ENCODE measurements at places on chromosomes 7 and 10. TPM values are rescaled to one million over a fixed set of nuclear protein-coding genes. Genes with fewer than 3 reads are reported as not detected.

DNA sequence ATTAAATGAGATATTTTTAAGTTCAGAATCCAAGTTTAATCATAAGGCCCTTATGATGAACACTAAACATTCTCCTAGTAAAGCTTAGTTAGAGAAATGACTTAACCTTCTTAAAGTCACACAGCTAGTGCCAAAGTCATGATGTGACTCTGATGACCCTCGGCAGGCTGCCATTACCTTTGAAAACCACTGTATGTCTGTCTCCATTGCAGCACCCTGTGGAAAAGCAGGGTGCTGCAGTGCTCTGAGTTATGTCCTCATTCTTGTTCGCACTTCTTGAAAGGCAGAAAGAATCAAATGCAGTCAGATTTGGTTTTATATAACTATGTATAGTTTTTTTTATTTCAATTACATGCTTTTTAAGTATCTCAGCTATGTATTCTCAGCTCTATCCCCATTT is 105.0 kb downstream of the PHTF2 start:
- no peak for DNase-seq

GRCh38 chr10:103917302-103918052 is 507 bp downstream of the STN1 start:
- DNase-seq, result peak; percentile 18

- DNase-seq, result peak; percentile 23
Measured at GRCh38 chr7:94303695-94304094, 91.0 kb upstream of the COL1A2 start.

Gene MGAM2
- not detected for total RNA-seq

DNA sequence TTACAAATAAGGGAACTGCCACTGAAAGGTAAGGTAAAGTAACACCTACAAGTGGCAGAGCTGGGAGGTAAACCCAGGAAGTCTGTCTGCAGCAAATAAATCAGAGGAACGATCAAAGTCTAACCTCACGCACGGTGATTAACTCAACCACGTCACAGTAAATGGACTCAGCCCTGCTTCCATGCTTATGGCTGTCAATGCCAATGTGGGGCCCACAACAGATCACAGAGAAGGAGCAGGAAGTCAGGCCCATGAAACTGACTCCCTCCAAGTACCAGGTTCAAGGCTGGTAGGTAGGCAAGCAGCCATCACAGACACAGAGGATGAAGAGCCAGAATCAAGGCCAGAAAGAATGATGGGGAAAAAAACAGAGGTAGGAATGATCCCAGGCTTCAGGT is 38.0 kb upstream of the ACSL5 start:
- DNase-seq, result no peak

- DNase-seq, result no peak
Measured at GRCh38 chr10:11335167-11335652, 276.2 kb downstream of the USP6NL start.

GRCh38 chr7:4707217-4707741 is 25.2 kb downstream of the FOXK1 start:
- no peak for DNase-seq

Gene HABP2
- total RNA-seq, result not detected

DNA sequence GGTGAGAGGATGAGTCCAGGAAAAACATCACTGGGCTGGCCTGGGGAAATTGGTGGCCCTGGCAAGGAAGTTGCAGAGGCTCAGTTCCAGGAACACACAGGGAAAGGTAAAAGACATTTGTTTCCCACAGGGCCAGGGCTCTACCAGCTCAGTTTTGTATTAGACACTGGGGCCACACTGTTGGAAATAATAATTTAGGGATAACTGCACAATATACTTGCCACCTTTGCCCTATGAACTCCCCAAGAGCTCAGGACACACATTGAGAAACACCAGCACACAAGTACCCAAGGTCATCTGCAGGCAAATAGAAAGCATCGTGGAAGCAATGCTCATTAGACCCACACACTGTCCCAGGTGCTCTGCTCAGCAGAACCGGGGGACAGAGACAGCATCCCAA is 617.6 kb downstream of the PTPRN2 start:
- DNase-seq, result no peak

Gene RNF148
- total RNA-seq, result not detected

DNA sequence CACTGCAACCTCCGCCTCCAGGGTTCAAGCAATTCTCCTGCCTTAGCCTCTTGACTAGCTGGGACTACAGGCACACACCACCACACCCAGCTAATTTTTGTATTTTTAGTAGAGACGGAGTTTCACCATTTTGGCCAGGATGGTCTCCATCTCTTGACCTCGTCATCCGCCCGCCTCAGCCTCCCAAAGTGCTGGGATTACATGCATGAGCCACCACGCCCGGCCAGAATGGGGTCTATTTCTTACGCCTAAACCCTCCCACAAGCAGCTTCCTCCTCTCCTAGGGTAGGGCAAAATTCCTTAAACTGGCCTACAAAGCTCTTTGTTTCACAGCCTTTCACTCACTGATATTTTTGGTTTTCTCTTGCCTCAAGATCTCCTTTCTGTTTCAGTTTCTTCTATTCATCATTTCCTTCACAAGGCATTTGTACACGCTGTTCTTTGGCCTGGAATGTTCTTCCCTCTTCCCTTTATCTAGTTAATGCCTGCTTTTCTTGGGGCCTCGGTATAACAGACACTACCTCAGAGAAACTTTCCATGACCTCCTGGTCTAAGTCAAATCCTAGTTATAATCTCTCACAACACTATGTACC is 6.7 kb downstream of the CPEB3 start:
- no peak for DNase-seq

GRCh38 chr10:68067508-68067907 is 7.6 kb downstream of the HERC4 start:
- DNase-seq, result no peak

- DNase-seq, result no peak
Measured at GRCh38 chr10:24744946-24745345, 21.3 kb upstream of the ARHGAP21 start.

Gene GAD2
- not detected for total RNA-seq

DNA sequence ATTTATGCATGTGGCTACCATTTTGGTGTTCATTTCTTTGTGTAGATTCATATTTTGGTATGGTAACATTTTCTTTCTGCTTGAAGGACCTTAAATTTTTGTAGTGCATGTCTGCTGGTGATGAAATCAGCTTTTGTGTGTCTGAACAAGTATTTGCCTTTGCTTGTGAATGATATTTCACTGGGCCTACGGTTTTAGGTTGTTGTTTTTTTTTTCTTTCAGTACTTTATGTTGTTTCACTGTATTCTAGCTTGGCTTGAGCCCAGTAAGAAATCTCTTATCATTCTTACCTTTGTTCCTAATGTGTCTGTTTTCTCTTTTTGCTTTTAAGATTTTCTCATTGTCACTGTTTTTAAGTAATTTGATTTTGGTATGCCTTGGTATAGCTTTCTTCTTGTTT is 31.9 kb downstream of the SAMD8 start:
- DNase-seq, result no peak

DNA sequence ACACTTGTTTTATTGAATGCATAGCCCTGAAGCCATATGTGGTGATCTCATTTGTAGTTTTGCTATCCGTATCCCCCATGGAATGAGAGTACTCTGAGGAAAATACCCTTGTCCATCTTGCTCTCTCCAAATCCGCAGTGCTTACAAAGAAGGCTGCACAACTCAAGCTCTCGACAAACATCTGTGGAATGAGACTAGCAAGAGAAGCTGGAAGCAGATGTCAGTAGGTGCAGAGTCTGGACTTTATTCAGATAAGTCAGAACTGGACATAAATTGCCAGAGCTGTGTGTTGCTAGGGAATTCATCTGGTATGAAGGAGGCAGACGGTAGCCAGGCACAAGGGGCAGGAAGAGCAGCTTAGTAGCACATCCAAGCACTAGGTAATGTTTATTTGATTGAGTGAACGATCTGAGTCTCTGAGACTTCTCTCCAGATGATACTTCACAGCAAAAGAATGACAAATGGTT is 1046.2 kb downstream of the XPNPEP1 start:
- peak; percentile 11 for DNase-seq

Gene UPK3B
- not detected for total RNA-seq

Gene DLX5
- total RNA-seq, result 0.98 TPM

DNA sequence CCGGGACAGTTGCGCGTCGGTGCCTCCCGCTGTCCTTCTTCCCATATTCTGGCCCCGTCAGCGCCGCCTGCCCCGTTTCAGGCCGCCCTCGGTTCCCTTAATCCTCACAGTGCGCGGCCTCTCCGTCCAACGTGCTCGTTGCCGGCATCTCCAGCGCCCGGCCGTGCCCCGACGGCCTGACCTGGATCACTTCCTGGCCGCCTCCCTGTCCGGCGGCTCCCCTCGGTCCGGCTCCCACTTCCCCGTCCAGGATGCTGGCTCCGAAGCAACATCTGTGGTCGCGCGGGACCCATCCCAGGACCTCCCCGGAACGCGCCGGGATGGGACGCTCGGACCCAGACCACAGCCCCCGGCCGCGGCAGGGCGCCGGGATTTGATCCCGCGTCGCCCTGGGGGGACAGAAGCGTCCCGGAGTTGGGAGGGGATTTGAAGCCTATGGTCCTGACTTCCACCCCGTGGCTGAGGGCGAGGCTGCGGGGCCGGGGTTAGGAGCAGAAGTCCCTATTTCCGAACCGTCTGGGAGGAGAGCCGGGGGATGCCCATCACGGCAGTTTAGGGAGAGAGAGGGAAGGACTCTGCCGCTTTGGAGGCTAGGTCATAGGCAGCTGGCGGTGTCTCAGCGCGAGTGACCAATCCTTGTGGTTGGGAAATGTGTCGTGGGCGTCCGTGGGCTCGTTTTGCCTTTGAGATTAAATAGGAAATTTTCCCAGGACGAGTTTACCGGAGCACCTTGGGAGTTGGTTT is 53.8 kb downstream of the KCTD7 start:
- peak; percentile 55 for DNase-seq

Gene SFTPA1
- not detected for total RNA-seq

DNA sequence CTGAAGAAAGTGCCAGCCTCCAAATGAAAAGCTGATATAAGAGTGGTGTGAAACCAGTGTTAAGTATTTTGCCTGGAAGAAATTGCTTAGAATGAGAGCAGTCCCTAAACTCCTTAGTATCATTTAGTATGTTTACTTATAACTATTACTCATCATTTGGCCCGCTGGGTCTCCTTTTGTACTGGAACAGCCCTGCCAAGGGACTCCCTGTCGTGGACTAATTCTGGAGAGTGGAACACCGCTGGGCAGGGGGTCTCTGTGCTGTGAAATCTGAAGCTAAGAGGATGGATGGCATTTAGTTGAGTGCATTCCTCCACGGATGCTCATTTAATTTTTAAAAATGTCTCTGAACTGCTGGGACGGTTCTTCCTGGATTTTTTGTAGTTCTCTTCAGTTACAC is 889.9 kb upstream of the C7orf33 start:
- DNase-seq, result no peak

Gene CRYGN
- not detected for total RNA-seq

DNA sequence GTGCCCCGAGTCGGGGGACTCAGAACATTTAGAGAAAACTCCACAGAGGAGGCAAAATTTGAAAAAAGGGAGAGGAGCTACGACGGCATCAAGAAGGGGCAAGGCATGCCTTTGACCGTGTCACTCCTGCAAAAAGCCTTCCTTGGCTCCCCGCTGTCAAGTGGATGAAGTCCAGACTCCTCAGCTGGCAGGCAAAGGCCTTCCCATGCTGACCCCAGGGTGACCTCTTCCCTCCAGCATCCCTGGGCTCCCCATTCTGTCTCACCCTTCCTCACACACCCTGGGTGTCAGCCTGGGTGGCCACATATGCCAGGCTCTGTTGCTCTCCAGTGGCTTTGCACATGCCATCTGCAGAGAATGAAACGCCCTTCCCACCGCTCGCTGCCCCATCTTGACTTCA is 88.4 kb upstream of the ZMIZ1 start:
- no peak for DNase-seq

Gene SNCG
- 3.2 TPM for total RNA-seq

Gene TCERG1L
- total RNA-seq, result not detected

Gene SH2D4B
- total RNA-seq, result not detected

DNA sequence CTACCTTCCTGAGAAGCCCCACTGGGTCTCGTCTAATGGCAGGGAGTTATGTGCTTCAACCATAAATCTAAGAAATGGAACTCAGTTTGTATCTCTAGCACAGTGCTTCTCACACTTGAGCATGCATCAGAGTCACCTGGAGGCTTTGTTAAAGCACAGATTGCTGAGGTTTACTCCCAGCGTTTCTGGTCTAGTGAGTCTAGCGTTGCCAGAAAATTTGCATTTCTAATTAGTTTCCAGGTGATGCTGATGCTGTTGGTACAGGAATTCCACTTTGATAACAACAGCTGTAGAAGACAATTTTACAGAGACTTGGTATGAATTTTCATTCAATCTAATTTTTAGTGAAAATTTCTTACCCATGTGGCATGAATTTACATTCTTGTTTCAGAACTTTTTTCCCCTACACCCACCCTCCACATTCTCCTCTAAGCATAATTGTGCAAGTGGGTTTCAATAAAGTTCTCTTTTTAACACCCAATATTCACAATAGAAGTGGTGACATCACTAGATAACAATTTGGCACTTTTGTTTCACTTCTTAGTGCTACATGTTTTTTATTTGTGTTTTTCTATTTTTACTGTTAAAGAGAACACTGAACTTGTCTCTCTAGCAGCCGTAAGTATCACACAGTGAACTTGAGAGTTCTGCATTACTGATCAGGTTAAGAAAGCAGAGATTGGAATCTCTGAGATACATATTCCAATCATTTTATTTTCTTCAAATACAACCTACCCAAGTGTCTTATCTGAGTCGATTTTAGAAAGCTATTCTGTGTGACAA is 48.4 kb upstream of the BET1 start:
- no peak for DNase-seq

GRCh38 chr7:23680414-23681405 is 711 bp downstream of the FAM221A start:
- DNase-seq, result peak; percentile 63

- DNase-seq, result no peak
Measured at GRCh38 chr10:22704942-22705341, 9.4 kb downstream of the PIP4K2A start.

DNA sequence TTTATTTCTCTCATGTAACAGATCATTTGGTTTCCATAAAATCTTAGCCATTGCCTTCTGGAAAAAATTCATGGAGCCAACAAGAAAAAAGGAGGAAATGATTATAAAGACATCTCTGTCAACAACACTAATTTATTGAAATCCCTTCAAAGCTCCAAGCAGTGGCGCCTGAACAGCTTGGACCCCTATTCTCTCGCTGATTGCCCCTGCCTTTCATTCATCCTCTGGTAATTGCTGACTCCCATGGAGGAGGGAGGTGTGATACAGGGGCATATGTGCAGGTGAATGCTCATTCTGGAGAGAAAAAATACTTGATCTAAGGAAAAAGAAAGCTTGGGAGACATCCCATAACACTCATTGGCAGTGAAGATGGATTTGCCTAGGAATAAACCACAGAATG is 345.5 kb downstream of the FGFR2 start:
- no peak for DNase-seq

Gene ANXA8
- total RNA-seq, result 0.54 TPM

- DNase-seq, result peak; percentile 48
Measured at GRCh38 chr7:15686295-15686956, at the start of gene MEOX2. TSS of gene MEOX2 (minus strand) at chr7:15686683. CDS start at chr7:15686402, 281 bp downstream.
